Midbrain (tissue), 1 donor: ENCODE measurements at places on chromosomes 3 and 15.

DNA sequence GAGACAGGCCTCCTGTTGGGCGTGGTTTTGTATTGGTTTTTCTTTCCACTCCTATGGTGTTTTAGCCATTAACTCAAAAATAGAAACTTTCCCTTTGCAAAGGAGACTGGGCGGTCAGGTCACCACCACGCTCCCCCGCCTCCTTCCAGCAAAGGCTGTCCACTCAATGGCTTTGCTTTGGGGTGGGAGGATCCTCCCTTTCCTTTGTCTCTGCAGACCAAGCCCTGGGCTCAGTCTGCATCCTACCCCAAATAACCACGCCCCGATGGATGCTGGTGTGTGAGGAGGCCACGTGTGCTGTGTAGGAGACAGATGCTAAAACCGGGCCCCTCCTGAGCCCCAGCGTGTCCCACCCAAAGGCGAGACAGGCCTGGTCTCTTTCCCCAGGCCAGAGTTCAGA lies 68.5 kb downstream of the GRIP2 start:
- no peak for DNase-seq

GRCh38 chr3:111315930-111316587 lies 225.9 kb upstream of the CD96 start:
- no peak for DNase-seq

- no peak for DNase-seq
These were observed 375.9 kb downstream of the FGF12 start for GRCh38 chr3:192351441-192351840.

DNA sequence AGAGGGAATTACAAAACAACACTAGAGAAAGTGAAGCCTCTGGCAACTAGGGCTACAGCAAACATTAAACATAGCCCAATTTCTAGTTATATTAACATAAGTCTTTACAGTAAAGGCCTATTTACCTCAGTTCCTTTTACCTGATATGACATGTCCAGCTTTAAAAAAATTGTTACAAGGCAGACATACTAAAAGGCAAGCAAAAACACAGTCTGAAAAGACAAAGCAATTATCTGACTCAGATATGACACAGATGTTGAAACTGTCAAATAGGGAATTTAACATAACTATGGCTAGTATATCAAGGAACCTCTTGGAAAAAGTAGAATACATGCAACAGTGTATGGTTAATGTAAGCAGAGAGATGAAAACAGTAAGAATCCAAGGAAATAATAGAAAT lies 238.6 kb downstream of the RAP2B start:
- DNase-seq: no peak

DNA sequence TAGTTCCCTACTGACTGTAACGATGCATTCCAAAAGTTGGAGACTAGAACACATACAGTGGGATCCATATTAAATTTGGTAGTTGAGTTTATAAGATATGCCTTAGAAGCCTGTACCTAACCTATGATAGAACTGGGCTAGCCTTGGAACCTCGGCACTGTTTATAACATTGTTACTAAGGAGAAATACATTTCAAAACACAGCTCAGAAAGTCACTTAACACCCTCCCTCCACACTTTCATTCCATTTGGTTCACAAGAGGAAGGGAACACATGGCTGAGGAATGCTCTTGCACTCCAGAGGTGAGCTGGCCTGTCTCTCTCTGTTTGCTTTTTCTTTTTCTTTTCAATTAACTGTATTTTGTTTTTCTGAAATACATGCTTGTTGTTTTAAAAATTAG lies 48.7 kb upstream of the TSC22D2 start:
- DNase-seq: no peak

- DNase-seq: no peak
These were observed 14.0 kb downstream of the ARPP21 start for GRCh38 chr3:35653347-35653746.

DNA sequence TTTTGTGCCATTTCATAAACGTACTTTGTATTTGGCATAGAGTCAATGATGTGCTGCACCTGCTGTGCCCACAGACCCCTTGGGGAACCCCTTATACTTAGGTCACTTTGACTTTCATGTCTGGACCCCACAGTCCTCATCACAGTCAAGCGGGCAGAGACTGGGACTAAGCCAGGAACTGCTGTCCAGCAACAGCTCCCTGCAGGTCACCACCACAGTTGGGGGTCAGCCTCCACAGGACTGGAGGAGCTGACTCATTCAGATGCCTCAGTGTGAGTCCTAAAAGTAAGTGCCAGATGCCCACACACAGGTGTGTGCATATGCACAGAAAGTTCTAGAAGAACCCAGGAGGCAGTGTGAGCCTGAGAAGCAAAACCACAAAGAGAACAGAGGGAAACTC lies 339.8 kb downstream of the GABRB3 start:
- DNase-seq: no peak

- no peak for DNase-seq
These were observed 75.0 kb downstream of the SEMA5B start for GRCh38 chr3:122952520-122952919.

- no peak for DNase-seq
These were observed 227.3 kb upstream of the IL12A start for GRCh38 chr3:159761369-159761768.

DNA sequence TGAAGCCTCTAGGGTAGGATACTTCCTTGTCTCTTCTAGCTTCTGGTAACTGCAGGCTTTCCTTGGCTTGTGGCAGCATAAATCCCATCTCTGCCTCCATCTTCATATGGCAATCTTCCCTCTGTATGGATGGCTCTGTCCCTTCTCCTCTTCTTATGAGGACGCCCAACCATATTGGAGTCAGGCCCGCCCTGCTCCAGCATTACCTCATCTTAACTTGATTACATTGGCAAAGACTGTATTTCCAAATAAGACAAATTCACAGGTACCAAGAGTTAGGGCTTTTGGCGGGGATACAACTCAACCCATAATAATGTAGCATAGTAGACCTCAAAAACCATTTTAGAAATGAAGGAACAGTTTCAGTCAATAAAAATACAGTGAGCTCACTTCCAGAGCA lies 75.4 kb downstream of the BDH1 start:
- DNase-seq: no peak

DNA sequence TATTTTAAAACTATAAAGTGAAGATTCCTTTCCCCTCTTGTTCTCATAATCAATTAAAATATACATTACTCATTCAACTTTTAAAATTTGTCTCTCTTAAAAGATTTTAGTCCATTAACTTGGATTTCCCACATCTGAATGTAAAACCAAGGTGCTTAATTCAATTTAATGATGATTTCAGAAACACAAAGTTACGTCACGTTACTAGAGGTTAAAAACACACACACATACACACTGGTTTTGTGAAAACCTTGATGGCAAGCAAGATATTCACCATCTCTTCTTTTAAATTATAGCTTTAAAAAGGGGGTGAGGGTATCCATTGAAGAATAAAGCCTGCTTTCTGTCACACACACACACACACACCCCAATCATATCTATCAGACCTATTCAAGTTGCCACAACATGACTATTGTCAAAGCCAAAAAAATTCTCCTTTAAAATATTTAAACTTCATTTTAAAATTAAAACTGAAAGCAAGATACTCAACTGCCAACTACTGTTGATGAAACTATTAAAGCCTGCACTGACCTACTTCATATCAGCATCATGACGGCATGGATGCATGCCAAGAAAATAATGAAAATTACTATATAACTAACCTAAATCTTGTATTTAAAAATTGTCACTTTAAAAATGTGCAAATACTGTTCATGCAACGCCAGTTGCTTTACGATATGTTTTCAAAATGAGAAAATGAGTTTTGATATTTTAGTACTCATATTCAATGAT lies 2.1 kb downstream of the RFX7 start:
- DNase-seq: no peak

GRCh38 chr15:81239190-81239589 lies 42.5 kb downstream of the IL16 start:
- no peak for DNase-seq

DNA sequence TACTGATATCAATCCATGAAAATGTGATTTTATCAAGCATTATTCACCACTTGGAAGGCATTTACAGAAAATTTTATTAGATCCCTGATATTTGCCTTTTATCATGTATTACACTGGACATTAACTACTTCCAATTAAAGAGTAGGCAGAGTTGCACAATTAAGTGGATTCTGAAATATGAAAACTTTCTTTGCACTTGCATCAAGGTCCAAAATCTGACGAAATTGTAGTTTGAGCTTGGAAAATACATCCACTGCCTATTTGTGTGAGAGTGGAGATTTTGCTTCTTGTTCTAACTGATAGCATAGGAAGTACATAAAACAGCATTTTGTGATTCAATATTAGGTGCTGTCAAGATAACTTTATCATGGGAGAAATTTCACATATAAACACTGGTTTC lies 49.6 kb upstream of the SLC12A8 start:
- no peak for DNase-seq

- DNase-seq: no peak
These were observed 5.2 kb upstream of the CPLX3 start for GRCh38 chr15:74821091-74821789.

GRCh38 chr3:79414806-79415205 lies 353.0 kb downstream of the ROBO1 start:
- DNase-seq: no peak

DNA sequence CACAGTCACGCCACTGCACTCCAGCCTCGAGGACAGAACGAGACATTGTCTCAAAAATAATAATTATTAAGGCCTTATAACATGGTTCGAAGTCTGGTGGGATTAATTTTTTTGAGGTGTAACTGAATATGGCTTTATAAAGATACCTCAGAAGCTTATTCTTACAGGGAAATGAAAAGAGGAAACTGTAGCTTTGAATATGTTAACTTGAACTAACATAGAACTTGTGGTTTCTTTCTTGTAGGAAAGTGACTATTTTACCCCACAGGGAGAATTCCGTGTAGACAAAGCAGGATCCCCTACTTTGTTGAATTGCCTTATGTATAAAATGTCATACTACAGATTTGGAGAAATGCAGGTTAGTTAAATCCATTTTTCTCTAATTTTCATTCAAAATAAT lies 96.3 kb downstream of the STT3B start:
- no peak for DNase-seq

GRCh38 chr3:39096775-39097174 lies 10.7 kb downstream of the GORASP1 start:
- DNase-seq: peak; percentile 56

DNA sequence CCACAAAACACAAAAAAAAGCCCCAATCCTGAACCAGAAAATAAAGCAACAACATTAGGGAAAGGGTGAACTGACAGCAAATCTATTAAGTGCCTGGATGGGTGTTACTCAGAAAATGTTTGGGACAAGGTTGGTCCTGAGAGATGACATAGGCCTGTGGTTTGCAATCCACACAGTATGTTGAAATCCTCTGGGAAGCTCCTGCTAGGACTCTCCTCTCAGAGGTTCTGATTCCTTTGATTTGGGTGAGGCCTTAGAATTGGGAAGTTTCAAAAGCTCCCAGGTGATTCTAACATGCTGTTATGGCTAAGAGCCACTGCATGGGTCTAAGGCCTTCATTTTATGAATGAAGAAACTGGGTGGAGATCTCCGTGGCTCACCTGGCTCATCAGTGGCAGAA lies 18.4 kb downstream of the CLDN1 start:
- no peak for DNase-seq

DNA sequence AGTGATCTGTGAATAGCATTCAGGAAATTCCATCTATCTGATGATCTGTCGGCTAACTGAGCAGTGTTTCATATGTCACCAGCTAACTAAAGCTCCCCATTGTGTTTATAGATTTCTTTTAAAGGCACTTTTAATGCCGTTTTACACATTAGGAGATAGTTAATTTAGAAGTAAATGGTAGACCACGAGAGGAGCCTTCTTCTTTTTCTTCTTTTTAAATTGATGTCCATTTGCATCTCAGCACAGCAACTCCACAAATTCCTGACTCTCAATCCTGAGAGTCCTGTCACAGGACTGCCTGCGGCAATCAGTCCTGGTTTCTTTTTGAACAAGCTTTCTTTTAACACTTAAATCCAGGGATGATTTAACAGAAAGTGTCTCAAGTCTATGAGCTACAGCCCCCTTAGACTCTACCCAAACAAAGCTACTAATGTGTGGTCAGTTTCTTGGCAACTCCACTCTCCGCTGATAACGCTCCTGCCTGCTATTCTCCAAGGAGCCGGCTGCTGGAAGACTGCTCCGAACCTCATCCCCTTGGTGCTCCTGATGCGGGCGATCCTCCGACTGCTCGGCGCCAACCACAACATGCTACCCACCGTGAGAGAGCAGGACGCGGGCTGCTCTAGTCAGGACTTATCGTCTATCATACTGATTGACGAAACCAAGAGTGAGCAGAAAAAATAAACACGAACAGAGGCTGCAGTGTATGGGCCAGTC lies 421.4 kb downstream of the MECOM start:
- no peak for DNase-seq

- no peak for DNase-seq
These were observed 70.1 kb downstream of the KLF15 start for GRCh38 chr3:126287171-126287535.

DNA sequence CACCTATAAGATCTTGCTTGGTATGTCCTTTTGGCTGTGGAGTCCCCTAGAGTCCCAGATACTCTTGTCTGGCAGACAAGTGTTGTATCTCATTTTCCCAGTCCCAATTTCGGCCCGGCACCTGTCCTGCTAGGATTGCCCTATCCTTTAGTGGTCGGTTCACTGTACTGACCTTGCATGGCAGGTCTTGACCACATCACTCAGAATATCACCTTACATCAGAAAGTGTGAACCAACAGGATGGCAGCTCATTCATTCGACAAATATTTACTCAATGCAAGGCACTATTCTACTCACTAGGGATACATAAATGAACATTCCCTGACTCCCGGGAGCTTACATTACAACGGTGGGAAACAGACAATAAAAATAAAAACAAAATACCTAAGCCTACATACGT lies 5.7 kb upstream of the CCDC80 start:
- no peak for DNase-seq

GRCh38 chr15:26598704-26599103 lies 174.2 kb downstream of the GABRB3 start:
- no peak for DNase-seq

- no peak for DNase-seq
These were observed 25.8 kb downstream of the NUP210 start for GRCh38 chr3:13394363-13394762.

DNA sequence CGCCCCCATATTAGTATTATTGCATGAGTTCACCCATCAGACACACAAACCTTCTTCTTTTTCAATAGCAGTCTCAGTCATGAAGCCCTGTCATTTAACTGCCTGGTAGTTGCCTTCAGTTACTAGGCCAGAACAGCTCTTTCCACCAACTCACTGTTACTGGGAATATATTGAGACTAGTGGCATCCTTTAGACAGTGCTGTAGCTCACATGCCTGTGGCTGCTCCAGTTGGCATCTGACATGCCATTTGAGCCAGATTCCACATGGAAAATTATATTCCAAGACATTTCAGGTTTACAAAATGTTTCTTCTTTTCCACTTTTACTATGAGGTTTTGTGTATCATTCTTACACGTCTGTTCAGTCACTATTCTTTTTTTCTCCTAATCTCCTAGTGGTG lies 146.1 kb downstream of the GHSR start:
- no peak for DNase-seq

GRCh38 chr3:11532931-11533391 lies 110.8 kb downstream of the VGLL4 start:
- DNase-seq: no peak

DNA sequence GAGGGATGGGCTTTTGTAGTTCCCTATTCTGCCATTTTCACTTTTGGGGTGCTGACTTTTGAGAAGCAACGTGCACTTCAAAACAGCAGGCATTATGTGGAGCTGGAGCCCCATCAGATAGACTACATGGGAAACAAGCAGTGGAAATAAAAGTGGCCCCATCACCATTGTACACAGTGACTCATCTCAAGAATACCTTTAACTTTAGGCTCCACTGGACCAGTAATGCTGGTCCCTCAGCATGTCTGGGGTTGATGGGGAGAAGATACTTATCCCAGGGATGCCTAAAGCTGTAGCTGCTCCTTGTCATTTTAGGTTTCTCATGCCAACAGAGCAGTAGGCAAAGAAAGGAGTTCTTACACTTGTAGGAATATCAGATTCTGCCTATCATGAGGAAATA lies 45.0 kb downstream of the LSM3 start:
- DNase-seq: no peak
